ENCODE measurements at places on chromosomes 13 and 19. TPM values are rescaled to one million over a fixed set of nuclear protein-coding genes. Genes with fewer than 3 reads are reported as not detected.

DNA sequence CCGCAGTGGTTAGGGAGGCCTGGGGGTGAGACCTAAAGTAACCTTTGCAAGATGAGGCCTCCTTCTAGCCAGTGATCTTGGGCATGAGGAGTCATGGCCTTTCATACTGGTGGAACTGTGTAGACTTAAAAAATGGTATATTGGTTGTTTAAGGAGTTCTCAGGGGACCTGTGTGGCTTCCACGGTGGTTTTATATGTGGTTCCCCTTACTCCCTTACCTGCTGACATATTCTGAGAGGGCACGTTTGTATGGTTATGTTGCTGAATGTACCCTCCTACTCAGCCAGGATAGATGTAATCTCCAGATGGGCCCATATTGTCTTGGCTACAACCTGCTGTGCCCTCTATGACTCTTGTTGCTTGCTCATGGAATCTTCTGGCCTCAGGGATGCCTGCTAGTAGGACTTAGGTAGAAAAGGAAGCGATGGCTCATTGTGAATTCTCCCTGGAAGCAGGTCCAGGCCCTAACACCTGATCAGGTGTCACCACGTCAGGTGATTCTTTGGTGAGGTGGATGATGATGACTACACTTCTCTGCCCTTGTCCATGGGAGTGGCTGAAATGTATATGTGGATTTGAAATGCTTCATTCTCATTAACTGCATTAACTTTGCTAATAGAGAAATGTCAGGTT lies 1.8 kb downstream of the ZNF460 start:
- no peak for DNase-seq

OR7D2 gene
- total RNA-seq = not detected

- no peak for DNase-seq
These were observed 15.0 kb downstream of the GJB6 start for GRCh38 chr13:20217168-20217567.

FCER2 gene
- 0.23 TPM for total RNA-seq

RFPL4AL1 gene
- not detected for total RNA-seq

GRCh38 chr13:71611292-71611691 lies 255.7 kb downstream of the DACH1 start:
- no peak for DNase-seq

DCLK1 gene
- total RNA-seq = 6.5 TPM

DNA sequence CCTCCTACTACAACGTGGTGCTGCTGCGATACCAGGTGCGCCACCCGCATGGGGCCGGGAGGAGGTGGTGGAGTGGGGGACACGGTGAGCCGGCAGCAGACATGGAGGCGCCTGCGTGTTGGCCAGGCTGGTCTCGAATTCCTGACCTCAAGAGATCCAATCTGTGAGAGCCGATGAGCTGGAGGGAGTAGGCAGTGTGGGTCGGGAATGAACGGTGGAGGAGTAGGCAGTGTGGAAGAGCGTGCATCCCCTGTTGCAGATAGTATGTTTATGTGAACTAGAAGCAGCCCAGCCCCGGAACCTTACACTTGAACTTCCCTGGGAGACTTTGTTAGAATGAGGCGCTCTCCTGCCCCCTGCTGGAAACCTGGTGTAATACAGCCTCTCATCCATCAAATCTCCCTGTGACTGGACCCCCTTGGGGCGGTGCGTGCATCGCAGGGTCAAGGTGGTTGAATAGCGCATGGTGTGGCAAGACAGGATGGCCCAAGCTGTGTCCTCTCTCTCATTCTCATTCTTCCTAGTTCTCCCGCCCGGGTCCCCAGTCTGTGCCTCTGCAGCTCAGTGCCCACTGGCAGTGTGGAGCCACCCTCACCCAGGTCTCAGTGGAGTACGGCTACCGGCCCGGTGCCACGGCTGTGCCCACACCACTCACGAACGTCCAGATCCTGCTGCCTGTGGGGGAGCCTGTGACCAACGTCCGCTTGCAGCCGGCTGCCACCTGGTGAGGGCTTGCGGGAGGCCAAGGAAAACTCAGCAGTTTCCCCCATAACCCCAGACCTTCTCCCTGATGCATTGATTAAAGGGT lies 10.5 kb upstream of the B3GNT3 start:
- peak; percentile 61 for DNase-seq

SULT2A1 gene
- total RNA-seq = not detected

CYP2A6 gene
- not detected for total RNA-seq

DNA sequence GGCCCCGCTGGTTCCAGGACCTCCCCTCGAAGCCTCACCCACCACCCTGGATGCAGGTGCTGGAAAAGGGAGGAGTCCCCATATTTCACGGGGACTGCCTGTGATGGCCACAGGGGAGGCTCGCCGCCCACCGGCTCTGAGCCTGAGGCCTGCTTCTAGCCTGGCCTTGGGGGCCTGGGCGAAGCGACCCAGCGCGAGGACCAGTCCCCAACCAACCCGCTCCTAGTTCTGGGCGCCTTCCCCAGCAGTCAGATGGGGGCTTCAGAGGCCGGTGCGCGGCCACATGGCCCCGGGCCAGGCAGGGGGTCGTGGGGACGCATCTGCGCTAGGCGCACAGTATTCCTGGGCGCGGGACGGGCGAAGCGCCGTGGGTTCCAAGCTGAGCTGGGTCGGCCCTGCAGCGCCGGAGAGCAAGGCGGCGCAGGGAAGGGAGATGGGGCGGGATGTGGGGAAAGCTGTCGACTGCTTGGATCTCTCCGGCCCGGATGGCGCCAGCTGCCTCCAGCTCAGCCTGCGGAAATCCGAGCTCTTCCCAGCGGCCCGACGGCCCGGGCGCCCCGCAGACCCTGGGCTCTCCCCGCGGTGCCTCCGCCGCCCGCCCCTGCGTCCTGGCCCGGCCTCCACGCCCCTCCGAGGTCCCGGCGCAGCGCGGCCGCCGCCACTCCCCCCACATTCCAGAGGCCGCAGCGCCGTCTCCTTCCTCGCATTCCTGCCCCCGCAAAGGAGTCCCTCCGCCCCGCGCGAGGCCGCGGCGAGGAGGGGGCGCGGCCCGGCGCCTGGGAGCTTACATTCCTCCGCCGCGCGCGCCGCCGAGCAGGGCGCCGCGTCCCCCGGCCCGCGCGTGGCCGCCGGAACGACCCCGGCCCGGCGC lies at the start of gene WTIP:
WTIP (plus strand) TSS at position 788 of the 871 bp plus-strand sequence. CDS start 217 bp downstream, outside the sequence.
- peak; percentile 89 for DNase-seq

- DNase-seq = no peak
These were observed 17.4 kb downstream of the KLK2 start for GRCh38 chr19:50890422-50891252.

GRCh38 chr13:49319551-49319950 lies 71.8 kb downstream of the CDADC1 start:
- no peak for DNase-seq

DNA sequence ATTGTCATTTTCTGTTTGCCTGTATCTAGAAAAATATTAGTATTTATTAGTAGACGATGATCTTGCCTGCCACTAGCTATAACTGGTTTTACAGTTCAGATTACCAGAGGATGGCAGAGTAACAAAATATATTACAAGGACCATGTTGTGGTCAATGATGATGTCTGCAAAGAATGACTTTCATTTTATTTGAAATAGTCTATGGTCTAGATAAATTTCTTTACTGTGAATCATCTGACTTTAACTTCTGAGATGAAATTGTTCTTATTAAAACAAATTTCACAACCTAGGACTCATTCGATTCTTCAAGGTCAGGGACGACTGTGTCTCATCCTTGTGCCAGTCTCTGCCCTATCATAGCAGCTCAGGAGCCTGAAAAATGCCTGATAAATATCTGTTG lies 637.8 kb upstream of the KLF12 start:
- no peak for DNase-seq

DNA sequence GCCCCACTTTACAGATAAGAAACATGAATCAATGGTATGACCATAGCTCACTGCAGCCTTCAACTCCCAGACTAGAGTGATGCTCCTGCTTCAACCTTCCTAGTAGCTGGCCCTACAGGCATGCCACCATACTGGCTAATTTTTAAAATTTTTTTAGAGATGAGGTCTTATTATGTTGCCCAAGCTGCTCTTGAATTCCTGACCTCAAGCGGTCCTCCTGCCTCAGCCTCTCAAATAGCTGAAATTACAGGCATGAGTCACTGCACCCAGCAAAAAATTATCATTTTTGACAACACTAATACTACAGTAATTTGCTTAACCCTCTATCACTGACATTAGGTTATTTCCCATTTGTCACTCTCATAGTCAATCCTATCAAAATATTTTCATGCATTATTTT lies 14.7 kb downstream of the CAB39L start:
- no peak for DNase-seq

DNA sequence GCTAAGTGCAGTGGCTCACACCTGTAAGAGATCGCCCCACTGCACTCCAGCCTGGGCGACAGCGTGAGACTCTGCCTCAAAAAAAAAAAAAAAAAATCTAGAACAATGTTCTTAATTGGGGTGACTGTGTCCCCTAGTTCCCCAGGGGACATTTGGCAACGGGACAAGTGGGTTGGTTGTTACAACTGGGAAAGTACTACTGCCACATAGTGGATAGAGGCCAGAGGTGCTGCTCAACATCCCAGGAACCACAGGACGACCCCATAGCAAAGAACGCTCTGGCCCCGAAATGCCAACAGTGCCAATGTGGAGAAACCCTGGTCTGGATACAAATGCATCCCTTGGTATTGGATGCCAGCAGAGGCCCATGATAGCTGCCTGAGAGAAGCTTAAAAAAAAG lies 11.8 kb downstream of the NLRP12 start:
- DNase-seq = no peak

DNA sequence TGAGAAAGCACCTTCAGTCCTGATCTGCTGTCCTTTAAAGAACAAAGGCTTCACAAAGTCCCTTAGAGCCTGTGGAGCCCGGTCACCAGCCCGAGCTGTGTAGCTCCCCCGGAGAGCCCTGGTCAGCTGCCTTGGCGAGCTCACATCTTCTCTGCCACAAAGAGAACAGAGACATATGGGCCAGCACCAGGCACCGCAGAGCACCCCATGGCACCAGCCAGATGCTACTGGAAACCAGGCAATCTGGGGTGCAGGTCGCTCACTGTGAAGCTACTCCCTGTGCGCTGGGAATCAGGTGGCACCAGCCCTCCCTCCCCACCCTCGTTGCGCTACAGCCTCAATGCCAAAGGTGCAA lies 44.3 kb upstream of the F7 start:
- DNase-seq = peak; percentile 21

DNA sequence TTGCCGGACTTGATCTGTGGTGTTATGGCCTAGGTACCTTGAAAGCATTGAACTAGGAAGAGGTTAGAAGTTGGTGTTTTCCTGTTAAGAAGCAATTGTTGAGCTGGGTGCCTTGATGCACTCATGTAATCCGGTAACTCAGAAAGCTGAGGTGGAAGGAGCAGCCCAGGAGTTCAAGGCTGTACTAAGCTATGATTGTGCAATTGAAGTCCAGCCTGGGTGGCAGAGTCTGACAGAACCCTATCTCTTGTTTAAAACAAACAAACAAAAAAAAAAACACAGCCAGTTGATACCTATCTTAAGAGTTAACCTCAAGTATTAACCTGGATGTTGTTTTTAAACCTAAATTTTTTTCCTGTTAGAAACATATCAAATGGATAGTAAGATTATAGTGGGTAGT lies 19.3 kb downstream of the SAFB start:
- DNase-seq = no peak

IGFL1 gene
- not detected for total RNA-seq

DNA sequence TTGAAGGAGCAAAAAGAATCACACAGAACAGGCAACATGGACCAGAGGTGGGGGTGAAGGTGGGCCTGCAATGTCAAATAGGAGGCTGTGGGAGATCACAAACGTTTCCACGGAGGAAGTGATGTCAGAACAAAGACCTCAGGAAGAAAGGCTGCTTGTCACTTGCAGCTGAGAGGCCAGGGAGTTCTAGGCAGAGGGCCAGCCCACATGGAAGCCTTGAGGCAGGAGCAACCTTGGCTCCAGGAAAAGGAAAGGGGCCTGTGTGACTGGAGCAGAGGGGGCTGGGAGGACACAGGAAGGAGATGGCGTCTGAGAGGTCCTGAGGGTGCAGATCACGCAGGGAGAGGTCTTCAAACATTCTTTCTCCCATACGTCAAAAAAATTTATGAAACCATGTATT lies 16.3 kb downstream of the ZNF160 start:
- DNase-seq = peak; percentile 78

GRCh38 chr19:47581605-47582319 lies 8.8 kb upstream of the ZNF541 start:
- no peak for DNase-seq

- no peak for DNase-seq
These were observed 14.6 kb upstream of the ASF1B start for GRCh38 chr19:14150770-14151661.

- no peak for DNase-seq
These were observed 29.1 kb downstream of the MYO9B start for GRCh38 chr19:17104679-17105078.

DNA sequence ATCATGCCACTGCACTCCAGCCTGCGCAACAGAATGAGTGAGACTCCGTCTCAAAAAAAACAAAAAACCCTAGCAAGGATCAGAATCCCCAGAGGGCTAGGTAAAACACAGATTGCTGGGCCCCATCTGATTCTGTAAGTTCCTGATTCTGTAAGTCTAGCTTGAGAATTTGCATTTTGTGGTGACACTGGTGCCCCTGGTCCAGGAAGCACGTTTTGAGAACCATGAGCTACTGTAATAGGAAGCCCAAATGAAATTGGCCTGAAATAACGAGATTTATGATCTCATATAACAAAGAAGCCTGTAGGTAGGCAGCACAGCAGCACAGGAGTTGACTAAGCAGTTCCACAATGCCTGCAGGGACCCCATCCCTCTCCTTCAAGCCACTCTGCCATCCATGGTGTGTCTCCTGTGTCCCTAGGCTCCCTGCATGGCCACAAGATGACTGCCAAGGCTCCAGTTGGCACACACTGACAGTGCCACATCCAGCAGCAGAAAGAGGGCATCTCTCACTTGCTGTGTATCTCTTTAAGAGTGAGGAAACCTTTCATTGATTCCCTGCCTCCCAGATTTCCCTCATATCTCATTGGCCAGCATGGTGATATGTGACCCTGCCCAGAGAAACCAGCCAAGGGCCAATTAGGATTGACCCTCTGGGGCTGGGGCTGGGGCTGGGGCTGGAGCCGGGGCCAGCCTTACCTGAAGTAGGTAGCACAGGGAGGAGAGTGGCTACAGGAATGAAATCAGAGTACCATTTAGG lies 21.7 kb downstream of the SIPA1L3 start:
- no peak for DNase-seq

DNA sequence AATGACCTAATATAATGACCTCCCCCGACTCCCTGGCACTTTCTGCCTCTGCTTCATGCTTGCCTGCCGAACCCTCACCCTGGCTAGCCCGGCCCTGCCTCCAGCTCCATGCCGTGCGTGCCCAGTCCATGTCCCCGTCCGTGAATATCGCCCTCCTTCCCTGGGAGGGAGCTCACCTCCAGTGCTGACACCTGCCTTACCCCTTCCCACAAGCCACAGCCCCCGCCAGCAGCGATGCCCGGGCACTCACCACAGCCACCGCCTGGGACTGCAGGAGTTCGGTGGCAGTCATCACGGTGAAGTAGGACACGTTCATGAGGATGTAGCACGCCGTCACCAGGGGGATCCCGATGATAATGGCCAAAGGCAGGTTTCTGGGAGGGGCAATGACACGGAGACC lies 10.0 kb downstream of the SLC7A9 start:
- no peak for DNase-seq

DNA sequence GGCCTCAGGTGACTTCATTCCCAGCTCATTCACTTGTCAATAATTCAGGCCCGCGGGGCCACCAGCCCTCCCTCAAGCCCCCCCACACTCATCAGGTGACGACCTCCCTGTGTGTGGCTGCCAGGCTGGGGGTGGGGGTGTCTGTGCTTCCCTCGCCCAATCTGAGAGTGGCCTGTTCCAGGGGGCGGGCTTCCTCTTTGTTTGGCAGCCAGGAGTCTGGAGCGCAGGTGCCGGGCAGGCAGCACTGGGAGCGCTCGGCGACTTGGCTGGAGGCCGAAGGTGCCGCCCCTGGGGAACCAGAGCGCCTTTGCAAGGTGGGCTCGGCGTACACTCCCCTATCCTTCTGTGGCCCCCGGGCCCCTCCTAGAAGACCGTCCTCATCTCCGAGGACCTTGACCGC lies 5.4 kb upstream of the ZNF98 start:
- DNase-seq = no peak
